ENCODE measurements at places on chromosomes 11 and 22.

DNA sequence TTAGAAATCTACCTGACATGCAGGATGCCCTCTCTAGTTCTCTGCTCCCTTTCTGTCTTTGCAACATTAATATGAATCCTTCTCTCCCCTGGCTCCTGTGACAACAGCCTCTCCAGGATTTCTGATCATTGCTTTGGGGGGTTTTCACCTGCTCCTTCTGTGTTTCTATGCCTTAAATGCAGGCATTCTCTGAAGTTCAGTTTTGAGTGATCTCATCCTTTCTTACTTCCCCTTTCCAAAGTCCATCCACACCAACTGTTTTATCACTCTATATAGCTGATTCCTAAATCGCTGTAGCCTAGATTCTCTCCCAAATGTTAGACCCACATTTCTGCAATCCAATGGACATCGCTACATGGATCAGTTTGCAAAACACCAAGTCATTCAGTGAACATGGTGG, 330.7 kb upstream of the NCAM1 start:
- no peak for DNase-seq

DNA sequence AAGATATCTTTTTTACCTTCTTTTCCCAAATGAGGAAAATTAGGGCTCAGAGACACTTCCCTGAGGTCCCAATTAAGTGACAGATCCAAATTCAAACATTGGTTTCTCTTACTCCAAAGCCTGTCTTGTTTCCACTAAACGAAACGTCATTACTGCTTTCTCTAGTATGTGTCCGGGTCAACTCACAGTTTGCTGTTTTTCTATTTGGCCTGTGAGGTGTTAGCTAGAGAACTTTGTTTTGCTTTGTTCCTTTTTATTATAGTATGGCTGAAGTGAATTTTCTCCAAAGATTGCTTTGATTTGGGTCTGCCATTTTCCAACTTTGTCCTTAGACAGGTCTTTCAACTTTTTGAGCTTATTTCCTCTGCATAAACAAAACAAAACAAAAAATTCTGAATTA, 179.6 kb downstream of the UVRAG start:
- no peak for DNase-seq

DNA sequence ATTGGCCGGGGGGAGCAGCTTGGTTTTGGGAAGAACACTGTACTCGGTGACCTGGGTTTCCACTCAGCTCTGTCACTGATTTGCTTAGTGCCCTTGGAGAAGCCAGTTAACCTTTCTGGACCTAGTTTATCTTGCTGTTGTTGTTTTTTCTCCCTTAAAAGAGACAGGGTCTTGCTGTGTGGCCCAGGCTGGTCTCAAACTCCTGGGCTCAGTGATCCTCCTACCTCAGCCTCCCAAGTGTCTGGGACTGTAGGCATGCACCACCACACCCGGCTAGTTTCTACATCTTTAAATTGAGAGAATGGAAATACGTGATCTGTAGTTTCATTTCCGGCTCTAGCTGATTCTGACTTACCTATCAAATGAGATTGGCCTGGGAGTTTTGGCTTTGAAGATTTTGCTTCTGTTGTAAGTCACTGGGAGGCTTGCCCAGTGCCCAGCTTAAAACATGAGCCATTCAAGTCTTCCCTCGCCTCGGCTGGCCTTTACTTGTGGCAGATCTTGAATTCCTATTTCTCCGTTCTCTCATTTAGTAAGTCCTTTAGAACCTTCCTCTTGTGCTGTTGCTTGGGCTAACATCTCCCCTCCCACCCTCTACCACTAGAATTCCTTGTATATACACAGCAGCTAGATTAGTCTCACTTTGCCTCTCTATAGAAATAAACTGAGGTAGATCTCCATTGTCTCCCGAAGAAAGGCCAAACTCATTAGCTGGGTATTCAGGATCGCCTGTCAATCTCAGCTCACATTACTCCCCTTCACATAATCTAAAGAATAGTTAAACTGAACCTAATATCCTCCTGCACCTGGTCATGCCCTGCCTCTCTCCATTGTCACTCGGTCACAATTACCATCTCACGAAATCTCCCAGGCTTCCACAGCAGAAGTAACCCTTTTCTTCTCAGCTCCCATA, 87.7 kb upstream of the SLC25A18 start:
- DNase-seq = no peak

GRCh38 chr11:19849947-19850593, 137.4 kb downstream of the NAV2 start:
- DNase-seq = no peak

- DNase-seq = no peak
Measured at GRCh38 chr22:31128156-31128555, 5.4 kb downstream of the INPP5J start.

- DNase-seq = peak; percentile 78
Measured at GRCh38 chr11:67382276-67383136, 9.1 kb upstream of the CLCF1 start.
